Type B pancreatic cell (in vitro differentiated cells): ENCODE measurements at places on chromosomes 7 and 10. TPM values are rescaled to one million over a fixed set of nuclear protein-coding genes. Genes with fewer than 3 reads are reported as not detected.

The TSPAN33 gene
- total RNA-seq, result 6.3 and 13.8 TPM in 2 replicates

The ITIH5 gene
- total RNA-seq, result 34.0 and 37.3 TPM in 2 replicates

GRCh38 chr10:114482480-114483304 is 78.4 kb upstream of the AFAP1L2 start:
- H3K4me3 ChIP-seq, result no peak overlapping the region
- no peaks in the 10 kb centered on the region for H3K27me3 ChIP-seq
- peaks cover 38% of the 10 kb centered on the region for H3K36me3 ChIP-seq
- no peak for DNase-seq

DNA sequence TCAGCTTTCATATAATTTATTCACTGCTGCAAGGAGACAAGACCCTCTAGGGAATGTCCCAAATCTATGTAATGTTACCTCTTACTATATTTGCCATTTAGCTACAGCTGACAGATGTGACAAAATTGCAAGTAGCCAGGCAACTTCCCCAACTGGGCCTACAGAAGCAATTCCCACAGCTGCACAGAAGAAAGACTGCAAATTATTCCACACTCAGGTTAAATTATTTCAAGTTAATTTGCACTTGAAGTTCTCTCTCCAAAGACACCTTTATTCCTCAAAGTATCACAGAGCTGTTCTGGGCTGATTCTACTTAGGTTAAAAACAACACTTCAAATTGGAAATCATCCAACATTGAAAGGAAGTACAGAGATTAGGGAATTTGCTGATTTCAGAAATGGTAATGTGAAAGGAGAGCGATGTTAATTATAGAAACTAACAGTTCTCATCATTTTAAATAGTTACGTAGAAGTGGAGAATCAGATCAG is 133.6 kb downstream of the THSD7A start:
- DNase-seq, result no peak
- H3K4me3 ChIP-seq, result no peak overlapping the region
- H3K4me1 ChIP-seq, result peaks cover 15% of the 10 kb centered on the region
- no peak overlapping the region for H3K27ac ChIP-seq

GRCh38 chr10:34222359-34222758 is 592.7 kb downstream of the PARD3 start:
- no peak overlapping the region for H3K4me3 ChIP-seq
- peaks cover 31% of the 10 kb centered on the region for H3K36me3 ChIP-seq

GRCh38 chr7:85733169-85733915 is 546.5 kb upstream of the SEMA3D start:
- H3K4me1 ChIP-seq, result no peaks in the 10 kb centered on the region
- H3K27ac ChIP-seq, result no peak overlapping the region
- DNase-seq, result no peak
- H3K4me3 ChIP-seq, result no peak overlapping the region
- H3K36me3 ChIP-seq, result no peaks in the 10 kb centered on the region
